ENCODE measurements at places on chromosomes 12 and 14. TPM values are rescaled to one million over a fixed set of nuclear protein-coding genes. Genes with fewer than 3 reads are reported as not detected.

Gene SRGAP1
- 0.27 TPM for total RNA-seq

Gene FOXG1
- not detected for total RNA-seq

- DNase-seq, result peak; percentile 76
These were observed 10.1 kb downstream of the NDRG2 start for GRCh38 chr14:21014761-21015190.

- no peak for DNase-seq
These were observed 4.4 kb upstream of the GPHN start for GRCh38 chr14:66503532-66503931.

Gene GDF3
- not detected for total RNA-seq

- no peak for DNase-seq
These were observed 158.7 kb downstream of the METTL25 start for GRCh38 chr12:82517027-82517426.

Gene GARIN6
- not detected for total RNA-seq

- DNase-seq, result no peak
These were observed 9.1 kb downstream of the TFCP2 start for GRCh38 chr12:51163795-51164194.

Gene KRT6C
- total RNA-seq, result not detected

DNA sequence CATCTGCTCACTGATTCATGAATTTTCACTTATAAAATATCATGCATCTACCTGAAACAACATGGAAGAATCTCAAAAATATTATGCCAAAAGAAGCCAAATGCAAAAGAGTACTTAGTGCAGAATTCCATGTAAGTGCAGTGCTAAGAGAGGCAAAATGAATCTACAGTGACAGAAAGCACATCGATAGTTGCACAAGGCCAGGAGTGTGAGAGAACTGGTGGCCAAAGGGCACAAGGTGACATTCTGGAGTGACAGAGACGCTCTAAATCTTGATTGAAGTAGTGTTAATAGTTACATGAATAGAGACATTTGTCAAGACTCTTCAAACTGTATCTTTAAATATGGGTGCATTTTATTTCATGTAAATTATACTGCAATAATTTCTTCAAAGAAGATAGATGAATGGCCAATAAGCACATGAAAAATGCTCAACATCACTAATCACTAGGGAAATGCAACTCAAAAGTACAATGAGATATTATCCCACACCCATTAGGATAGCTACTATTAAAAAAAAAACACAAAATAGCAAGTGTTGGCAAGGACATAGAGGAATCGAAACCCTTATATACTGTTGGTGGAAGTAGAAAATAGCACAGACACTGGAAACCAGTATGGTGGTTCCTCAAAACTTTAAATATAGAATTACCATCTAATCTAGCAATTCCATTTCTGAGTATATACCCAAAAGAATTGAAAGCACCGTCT is 71.7 kb upstream of the KICS2 start:
- DNase-seq, result no peak

DNA sequence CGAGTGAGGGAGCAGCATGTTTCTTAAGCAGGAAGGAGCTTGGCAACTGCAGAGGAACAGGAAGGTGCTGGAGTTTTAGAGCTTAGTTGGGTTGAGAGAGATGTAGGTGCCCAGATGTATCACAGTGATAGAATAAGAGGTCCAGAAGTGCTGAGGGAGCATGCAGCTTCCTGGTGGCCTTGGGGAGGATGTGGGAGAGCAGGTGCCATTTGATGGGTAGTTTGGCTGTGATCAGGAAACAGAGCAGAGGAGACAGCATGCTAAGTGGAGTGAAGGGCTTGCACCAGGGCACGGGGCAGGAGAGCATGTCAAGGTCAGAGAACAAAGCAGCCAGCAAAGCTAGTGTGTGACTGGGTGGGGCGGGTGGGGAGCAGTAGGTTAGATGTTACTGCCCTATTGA is 74.8 kb downstream of the PAPOLA start:
- no peak for DNase-seq

DNA sequence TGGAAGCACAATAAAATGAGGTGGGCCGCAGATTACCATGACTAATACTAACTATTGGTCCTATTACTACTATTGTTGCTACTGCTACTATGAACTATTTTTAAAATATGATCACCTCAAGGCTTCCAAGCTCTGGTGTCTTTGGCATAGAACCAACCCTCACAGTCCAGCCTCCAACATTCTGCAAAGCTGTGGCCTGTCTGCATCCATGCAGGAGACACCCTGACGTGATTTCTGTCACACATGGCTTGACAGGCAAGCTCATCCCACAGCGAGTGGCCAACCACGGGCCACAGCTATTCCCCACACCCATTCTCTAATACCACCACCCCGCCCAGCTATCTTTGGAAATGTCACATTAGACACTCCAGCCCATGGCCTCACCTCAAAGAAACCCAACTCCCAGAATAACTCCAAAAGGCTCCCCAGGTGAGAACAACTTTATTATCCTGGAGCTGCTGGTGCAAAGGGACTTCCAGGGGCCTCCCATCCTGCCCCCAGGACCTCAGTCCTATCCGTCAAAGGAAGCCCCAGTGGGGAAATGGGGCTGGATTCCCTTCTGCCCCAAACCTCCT is 14.4 kb downstream of the ISCU start:
- no peak for DNase-seq

Gene CPM
- total RNA-seq, result 0.27 TPM

- DNase-seq, result no peak
These were observed 1.3 kb upstream of the ADGRD1 start for GRCh38 chr12:130952171-130952954.

Gene SLC8A3
- total RNA-seq, result 32.6 TPM

DNA sequence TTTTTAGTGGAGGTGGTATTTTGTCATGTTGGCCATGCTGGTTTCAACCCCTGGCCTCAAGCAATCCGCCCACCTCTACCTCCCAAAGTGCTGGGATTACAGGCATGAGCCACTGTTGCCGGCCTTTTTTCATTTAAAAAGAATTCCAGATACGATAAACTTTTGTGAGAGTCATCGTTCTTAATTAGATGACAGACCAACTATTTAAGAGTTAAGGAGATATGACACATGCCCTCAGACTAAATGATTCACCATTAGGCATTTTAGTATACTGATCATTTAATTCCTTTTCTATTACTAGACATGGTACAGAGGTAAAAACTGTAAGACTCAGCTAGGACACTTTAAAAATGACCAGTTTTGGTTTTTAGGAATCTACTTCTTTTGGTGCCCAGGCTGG is 2.4 kb downstream of the ANKRD13A start:
- no peak for DNase-seq

DNA sequence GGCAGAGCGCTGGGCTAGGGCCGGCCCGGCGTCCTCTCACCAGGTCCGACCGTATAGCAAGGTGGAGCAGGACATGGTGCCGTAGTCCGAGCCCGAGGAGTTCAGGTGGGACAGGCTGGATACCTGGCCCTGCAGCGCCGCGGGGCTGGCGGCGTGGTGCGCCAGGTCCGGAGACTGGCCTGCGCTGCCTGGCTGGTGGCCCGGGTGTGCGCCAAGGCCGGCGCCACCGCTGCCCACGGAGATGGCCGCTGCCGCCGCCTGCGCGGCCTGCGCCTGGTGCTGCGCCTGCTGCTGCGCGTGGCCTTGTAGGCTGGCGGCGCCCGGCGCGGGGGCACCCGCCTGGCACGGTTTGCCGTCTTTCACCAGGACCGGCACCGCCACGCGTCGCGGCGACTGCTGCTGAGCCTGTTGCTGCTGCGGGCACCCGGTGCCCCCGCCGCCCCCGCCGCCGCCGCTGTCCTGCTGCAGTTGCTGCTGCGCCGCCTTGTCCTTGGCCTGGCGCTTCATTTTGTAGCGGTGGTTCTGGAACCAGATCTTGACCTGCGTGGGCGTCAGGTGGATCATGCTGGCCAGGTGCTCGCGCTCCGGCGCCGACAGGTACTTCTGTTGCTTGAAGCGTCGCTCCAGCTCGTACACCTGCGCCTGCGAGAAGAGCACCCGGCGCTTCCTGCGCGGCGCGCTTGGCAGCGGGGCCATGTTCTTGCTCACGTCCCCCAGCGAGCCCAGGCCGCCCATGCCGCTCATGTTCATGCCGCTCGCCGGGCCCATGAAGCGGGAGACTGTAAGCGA is 2.6 kb downstream of the NKX2-1 start:
- DNase-seq, result no peak

Gene TSPAN9
- 0.54 TPM for total RNA-seq

DNA sequence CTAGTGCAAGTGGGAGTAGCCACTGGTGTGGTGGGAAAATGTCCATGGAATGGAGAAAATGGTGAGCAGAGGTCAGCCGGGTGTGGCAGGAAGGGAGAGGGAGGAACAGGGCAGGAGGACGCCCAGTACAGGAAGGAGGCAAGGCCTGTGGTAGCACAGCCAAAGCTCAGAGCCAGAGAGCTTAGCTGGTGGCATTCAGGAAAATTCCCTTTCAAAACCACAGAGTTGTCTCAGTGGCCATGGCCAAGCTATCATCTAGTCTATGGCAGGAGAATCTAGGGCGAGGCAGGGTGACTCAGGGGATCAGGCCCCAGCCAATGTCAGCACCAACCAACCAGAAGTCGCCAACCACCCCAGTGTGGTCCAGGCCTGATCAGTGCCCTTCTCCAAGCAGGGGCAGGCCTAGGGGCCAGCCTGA is 67.7 kb upstream of the DDX11 start:
- no peak for DNase-seq

Measured in hematopoietic multipotent progenitor cell (in vitro differentiated cells).